Activated CD4-positive, alpha-beta T cell treated with anti-CD3 and anti-CD28 coated beads, Interleukin-2, amount 50 U/mL, for 4 hours (primary cell): ENCODE measurements at places on chromosomes 3 and 15.

DNA sequence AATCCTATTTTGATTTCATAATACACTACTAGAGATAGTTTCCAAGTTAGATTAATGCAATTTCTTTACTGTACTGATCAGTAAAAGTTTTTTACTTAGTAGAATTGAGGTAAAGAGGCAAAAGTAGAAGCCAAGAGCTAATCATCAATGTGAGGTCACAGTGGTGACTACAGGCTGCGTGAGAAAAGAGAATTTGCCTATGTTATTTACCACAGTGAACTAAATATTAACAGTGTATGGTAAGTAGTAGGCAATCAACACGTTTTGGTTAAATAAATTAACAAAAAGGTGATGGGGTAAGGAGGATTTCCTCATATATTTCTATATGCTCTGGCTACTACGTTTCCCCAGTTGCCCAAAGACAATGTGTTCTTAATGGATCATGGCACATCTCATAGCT is 202.2 kb upstream of the CMC1 start:
- no peak for DNase-seq

DNA sequence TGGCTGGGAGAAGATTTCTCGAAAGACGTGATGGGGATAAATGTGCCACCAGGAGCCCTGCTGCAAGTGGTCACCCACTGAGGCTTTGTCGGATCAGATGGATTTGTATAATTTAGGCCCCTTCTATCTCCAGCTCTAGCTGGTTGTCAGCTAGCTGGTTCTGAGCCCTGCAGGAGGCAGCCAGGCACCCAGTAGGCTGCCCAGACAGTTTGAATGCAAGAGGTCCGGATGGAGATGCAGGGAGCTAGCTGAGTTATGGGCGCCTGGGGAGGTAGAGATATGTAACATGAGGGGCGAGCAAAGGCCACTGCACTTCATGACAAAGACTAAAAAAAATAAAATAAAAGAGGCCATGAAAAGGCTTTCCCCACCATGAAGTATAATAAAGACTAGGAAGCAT is 35.1 kb upstream of the ADPGK start:
- no peak for DNase-seq

- no peak for DNase-seq
These were observed 36.0 kb downstream of the PSTPIP1 start for GRCh38 chr15:77030928-77031375.

GRCh38 chr3:74661672-74662071 is 47.2 kb upstream of the CNTN3 start:
- no peak for DNase-seq

DNA sequence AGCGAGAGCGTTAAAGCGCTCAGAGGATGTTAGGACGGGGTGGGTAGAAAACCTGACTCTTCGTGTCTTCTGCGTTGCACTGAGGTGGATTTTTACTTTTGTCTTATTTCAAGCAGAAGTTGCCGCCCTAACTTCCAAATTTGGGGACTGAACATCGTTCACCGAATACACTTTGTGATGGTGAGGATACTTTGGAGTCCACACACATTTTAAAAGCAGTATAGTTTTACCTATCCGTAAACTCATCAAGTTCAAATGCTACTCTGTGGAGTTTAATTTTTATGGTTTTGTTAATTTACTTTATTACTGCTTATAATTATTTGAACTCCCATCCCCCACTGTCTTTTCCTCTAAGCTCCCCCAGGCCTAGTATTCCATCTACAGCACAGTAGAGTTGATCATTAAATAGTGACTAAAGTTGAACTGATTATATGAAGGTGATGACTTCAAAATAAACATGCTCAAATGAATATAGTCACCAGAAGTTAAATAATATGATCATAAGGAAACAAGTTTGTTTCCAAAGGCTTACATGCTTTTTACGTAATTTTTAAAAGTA is 617 bp upstream of the EOGT start:
- no peak for DNase-seq

DNA sequence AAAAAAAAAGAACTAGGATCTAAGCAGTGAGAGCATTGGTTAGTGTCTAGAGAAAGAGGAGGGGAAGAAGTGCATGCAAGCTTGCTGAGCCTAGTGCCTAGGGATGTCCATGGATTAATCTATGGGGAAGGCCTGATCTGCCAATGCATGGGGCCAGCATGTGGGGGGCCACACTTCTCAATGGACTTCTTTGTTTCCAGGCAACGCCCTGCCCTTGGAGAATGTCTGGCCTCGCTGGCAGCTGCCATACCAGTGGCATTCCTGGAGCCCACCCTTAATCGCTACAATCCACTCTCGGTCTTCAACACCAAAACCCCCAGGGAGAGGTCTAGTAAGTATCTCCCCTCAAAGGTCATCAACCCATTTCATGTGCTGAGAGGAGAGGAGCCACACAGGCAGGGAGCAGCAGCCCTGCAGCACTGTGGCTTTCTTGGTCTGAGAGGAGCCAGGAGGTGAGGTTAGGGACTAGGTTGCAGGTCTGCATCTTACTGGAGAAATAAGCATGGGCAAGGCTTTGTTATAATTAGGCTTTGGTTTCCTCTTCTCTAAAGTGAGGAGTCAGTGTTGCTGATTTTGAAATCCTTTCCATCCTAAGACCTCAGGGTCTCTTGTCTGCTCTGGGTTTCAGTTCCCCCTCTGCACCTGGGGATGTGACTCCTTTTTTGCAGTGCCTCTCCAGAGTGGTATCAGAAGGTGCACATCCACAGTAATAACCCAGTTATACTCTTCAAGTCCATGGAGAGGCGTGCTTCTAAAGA is 188.1 kb upstream of the CHRM5 start:
- no peak for DNase-seq

DNA sequence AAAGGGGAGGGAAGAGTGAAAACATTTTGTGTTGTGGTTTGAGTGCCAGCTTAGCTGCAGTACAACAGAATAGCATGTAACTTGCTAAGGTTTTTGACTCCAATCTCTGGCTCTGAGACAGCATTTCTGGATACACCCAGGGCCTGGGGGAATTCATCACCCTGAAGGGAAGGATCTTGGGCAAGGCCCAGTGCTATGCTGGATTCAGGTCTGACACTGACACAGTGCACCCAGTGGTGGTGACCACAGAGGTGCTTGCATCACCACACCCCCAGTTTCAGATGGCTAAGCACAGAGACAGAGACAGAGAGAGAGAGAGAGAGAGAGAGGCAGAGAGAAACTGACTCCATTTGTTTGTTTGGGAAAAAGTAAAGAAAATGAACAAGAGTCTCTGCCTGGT is 74.1 kb upstream of the KBTBD8 start:
- DNase-seq: no peak

DNA sequence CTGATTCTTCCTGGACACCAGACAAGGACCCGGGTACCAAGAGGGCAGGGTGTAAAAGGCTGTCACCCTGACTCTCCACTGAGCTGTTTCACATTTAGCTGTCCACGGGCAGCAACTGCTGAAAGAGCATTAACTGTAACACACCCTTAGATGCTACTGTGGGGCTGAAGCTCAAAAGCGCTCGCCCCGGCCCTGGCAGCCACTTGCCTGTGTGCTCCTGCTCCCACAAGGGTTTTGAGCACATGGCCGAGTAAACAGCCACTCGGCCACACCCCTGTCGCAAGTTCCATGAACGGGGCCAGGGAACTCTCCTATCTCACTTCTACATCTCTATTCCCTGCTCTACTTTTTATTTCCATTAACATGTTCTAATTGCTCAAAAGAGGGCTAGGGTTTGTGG is 421.7 kb downstream of the TUSC7 start:
- no peak for DNase-seq

DNA sequence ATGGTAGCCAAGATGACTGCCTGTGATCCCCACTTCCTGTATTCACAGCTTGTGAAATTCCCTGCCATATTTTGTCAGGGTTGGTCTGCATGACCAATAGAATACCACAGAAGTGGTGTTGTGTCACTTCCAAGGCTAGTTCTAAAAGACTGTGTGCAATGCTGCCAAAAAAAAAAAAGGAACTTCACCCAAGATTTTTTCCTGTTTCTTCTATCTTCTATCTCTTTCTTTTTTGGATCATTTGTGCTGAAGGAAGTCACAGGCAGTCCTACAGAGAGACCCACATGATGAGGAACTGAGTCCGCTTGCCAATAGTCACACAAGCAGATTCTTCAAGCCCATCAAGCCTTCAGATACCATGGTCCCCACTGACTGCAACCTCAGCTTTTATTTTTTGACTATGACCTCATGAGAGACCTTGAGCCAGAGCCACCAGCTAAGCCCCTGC is 18.1 kb upstream of the RAF1 start:
- DNase-seq: no peak

DNA sequence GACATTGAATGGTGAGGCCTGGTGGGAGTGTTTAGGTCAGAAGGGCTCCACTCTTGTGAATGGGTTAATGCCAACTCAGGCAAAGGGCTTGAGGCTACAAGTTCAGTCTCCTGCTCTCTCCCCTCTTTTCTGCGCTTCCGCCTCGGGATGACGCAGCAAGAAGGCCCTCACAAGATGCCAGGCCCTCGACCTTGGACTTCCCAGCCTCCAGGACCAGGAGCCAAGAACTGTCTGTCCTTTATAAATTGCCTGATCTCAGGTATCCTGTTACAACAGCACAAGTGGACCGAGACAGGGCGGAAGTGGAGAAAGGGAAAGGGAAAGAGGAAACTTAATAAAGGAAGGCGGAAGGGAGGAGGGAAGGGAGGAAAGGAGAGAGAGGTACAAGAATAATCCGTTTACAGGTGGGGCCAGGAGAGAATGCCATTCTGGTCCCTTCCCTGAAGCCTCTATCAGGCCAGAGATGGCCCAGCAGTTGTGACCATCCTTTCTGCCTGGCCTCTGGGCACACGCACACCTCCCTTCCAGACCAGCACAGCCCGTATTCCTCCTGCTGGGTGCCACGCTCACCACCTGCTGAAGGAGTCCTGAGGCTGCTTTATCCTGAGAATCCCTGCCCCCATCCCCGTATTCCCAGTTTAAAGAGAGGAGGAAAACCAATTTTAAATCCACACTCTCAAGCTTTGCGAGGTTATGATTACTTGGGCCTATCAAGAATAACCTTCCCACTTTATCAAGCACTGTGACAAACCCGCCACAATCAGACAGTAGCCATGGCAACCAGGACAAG is 64.2 kb downstream of the OXNAD1 start:
- no peak for DNase-seq

DNA sequence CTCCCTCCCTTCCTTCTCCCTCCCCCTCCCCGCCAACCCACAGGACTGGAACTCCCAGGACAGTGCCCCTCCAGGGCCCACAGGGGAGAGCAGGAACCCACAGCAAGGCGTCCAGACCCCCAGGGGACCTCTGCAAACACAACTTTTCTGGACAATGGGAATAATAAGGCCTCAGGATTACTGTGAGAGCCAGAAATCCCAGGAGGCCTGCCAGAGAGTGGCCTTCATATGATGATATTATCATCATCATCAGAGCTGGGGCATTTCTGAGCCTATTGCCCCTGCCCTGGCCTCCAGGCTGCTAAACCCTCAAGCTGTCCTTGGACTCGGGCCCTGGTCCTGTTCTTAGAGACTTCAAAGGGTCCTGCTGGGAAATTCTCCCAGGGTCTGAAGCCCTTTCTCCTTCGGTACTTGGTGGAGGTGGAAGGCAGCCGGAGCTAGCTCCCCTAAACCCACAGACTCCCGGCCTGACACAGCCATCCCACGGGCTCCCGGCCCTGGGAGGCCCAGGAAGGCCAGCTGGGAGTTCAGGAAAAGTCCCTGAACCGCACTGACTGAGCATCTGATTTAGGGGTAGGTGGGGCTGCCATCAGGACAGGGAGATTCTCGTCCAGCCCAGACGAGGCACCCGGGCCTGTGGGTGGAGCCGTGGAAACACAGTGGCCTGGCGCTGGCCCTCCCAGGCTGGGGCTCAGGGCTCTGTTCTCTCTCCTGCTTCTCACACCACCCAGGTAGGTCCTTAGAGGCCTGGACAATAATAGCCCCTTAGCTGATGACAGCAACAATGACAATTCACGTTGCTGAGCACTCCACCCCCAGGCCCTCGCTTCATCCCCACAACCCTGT is 4.9 kb downstream of the CALML4 start:
- DNase-seq: no peak

DNA sequence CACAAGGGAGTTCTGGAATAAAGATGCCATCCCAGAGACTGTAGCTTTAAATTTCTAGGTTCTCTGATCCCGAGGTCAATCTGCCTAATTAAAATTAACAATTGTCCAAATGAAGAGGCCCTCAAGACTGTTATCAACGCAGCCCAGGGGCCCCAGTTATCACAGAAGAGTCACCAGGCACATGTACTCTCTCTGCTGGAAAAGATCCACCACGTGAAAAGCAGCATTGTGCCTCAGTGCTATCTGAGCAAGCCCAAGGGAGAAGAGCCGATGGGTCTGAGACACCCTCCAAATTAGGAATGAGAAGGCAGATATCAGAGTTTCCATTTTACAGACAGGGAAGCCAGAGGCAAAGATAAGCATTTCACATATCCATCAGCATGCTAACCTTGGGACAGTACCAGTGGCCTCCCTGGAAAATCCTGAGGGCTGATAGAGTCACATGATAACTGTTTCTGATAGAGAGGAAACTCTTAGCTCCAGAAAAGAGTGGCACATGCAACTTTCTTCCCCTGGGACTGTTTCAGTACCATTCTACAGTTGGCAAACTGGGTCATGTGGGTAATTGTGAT is 55.5 kb downstream of the ITGB5 start:
- DNase-seq: no peak
